ENCODE measurements at places on chromosomes 5 and 9.
A peak's percentile ranks its signal among the peaks of the same experiment; 100 is the strongest.

GRCh38 chr5:143782588-143783386, 29.2 kb upstream of the HMHB1 start:
- no peak for DNase-seq

DNA sequence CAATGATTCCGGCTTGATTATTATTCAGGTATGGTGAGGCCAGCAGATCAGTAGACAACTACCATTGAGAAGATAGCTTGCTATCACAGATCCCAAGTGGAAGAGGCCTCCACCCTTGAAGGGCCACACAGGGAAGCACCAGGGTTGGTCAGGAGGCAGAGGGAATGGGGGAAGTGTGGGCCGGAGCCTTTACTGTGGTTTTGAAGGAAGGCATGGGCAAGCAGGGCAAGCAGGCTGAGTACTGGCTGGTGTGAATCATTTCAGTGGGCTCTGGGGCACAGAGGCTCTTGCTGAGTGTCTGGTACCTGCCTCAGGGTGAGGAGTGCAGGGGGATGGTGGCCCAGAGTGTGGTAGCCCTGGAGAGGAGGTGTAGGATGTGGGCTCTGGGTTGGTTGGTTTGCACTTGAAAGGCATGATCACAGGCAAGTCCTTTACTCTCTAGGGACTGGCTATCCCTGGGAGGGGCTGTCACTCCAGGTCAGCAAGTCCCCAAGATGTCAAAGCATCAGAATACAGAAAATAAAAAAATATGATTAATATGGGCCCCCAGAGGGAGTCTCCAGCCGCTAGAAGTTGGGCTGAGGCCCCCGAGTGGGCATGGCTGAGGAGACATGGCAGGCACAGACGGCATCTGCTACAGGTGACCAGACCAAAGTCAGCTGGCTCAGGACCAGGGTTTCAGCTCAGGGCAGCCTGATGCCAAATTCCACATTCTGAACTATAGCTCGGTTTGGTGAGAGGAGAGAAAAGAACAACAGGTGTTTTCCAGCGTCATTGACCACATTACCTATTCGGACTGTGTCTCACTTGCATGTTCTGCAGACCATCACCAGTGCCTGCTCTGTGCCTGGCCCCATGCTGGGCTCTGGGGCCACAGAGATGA, 9.7 kb upstream of the SUSD3 start:
- no peak for DNase-seq

DNA sequence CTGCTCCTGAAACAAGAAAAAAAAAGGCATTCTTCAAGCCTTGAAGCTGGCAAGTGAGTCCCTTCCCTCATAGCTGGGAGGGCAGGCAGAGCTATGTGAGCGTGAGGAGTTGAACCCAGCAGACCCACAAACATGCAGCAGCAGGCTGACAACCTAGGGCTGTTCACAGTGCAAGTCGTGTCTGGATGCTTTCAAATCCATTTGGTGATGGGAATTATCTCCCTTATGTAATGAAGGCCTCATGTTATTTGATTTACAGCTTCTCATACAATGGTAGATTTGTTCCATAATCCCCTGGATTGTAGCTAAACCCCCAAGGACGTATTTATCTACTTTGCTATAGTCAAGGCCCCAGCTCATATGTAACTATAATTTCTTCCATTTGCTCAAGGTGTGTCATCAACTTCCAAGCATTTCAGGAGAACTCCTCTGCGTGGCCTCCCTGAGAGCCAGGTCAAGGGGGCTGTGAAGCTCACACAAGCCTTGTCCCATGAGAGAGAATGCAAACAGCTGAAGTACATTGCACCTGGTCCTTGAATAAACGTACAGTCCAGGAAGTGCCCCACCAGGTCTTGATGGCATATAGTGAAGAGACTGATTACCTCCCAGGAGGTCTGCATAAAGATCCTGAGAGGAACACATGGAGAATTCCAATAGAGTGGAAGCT, 124.8 kb upstream of the SLC1A3 start:
- DNase-seq, result no peak

DNA sequence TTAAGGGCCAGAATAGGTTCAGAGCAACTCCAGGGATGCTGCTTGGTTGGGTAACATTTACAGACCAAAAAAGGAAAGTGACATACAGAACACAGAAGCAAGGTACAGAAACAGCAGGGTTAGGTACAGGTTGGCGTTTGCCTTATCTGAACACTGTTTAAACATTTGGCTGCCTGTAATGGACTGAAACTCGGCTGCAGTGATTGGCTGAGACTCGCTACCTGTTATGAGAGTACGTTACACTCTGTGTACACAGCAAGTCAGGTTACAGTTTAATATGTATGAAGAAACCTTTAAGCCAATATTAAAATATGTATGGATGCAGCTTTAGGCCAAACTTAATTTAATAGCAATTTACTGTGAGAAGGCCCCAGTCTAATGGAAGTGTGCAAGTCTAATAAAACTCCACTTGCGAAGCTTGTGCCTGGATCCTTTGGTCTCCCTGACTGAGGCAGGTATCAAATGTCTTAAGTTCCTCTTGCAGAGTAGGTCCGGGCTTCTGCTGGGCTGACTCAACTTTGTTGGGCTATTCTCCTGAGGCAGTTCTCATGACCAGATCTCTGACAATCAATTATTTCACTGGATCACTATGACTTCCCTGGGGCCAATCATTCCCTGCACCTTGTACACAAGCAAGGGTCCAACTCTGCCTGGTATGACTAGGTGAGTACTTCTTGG, 204.9 kb downstream of the ZNF462 start:
- DNase-seq, result no peak

GRCh38 chr5:463952-464351, 21.0 kb downstream of the EXOC3 start:
- DNase-seq, result no peak

- no peak for DNase-seq
Measured at GRCh38 chr9:12908895-12909294, 134.1 kb downstream of the LURAP1L start.

DNA sequence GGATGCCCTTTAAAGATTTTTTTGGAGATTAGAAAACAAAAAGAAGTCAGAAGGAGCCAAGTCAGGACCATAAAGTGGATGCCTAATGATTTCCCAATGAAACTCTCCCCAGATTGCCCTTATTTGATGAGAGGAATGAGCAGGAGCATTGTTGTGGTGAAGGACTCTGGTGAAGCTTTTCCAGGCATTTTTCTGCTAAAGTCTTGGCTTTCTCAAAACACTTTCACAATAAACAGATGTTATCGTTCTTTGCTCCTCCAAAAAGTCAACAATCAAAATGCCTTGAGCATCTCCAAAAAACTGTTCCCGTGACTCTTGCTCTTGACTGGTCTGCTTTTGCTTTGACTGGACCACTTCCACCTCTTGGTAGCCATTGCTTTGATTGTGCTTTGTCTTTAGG, 121.8 kb downstream of the CAAP1 start:
- no peak for DNase-seq

GRCh38 chr5:92309336-92309991, 926.3 kb upstream of the ARRDC3 start:
- DNase-seq, result peak; percentile 18

DNA sequence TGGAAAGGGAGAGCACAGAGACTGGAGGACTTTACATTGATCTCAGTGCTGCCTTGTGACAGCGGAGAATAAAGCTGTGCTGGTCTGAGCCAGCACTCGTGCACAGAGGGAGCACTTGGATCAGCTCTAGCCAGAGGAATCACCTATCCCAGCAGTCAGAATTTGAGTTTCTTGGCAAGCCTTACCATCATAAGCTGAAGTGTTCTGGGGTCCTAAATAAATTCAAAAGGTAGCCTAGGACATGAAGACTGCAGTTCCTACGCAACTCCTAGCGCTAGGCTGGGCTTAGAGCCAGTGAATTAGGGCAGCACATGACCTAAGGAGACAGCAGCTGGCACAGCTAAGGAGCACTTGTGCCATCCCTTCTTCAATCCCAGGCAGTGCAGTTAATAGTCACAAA, 119.5 kb downstream of the HMHB1 start:
- no peak for DNase-seq

DNA sequence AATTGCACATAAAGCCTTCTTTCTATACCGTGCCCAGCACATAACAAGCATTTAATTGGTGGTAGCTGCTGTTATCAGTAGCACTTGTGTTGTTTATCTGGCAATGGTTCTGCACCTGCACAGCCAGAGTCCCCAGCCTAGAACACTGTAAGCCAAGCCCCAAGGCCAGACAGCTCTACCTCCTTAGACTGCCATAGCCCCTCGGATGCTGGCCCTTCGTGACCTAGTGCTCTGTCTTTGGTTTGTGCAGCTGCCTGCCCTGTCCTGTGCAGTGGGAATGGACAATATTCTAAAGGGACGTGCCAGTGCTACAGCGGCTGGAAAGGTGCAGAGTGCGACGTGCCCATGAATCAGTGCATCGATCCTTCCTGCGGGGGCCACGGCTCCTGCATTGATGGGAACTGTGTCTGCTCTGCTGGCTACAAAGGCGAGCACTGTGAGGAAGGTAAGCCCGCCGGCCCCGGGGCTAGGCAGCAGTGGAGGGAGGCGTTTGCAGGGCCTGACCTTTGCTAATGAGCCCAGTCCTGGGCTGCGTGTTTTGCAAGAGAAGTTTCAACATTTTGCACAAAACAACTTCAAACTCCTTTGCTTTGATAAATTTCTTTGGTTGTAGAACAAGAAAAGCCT, 173.3 kb upstream of the WWC1 start:
- peak; percentile 3 for DNase-seq

GRCh38 chr5:34932947-34933346, 3.6 kb downstream of the DNAJC21 start:
- no peak for DNase-seq

DNA sequence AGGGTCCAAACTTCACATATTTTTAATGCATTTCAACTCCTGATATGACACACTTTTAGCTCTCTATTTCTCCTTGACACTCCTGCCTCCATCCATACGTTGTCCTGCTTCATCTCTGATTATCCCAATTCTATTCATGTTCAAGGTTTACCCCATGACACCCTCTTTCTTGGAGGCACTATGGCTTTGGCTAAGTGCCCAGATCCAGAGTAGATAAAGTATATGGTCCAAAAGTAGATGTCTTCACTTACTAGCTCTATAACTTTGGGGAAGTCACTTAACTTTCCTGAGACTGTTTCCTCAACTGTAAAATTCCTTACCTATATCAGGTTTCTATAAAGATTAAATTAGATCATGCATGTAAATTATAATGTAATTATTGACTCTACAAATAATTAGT, 36.1 kb downstream of the SLC22A5 start:
- no peak for DNase-seq

- DNase-seq, result no peak
Measured at GRCh38 chr5:160318409-160318808, 6.0 kb upstream of the CCNJL start.

DNA sequence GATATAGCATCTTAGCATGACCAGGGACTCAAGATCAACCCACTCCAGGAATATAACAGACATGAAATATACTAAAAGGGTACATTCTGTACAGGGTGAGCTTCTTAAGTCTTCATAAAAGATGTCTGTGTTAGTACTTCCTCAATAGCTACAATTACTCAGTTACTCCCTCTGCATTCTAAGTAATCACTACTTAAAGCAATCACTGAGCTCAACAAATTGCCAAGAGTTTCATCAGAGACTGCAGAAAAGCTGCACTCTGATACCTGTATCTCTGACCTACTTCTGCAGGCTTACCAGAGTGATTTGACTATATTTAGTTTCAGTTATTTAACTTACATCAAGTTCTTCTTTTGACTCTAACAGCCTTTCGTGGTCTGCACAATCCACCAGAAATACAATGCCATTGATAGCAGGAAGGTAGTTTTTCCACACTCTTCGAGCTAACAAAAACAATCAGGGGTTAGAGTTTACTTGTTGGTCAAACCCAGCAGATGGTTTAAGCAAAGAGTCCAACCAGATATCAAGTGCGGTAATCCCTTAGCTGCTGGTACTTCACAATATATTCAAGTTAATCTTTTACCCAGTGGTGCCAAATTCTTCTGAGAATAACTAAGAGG, 23.3 kb downstream of the SAR1B start:
- DNase-seq, result no peak

DNA sequence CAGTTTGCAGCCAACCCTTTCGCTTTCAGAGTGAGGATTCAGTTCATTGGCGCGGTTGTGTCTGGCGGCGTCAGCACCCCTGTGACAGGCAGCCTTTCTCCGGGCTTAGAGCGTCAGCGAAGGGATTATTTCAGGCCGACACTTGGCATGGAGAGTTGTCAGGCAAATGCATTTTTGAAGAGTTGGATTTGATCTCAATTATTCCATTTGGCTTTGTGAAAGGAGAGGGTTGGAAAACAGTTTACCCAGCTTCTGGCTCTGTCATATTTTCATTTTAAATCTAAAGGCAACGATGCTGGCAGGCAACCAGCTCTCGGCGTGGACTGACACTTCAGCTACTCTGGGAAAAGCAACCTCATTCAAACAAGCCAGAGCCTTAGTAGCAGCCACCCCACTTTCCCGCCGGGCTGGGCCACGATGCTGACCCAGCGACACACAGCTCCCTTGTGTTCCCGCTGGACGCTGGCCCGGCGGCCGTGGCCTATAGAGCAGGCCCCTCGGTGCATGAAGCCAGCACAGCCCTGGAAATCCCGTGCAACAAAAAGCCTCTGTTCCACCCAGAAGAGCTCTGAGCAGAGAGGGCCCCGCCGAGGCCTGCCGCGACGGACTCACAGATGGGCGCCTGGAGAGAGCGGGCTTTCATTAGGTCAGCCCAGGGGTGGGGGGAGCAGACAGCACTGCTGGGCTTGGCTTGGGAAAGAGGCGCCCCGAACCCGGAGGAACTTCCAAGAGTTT, 28.9 kb upstream of the LPCAT1 start:
- no peak for DNase-seq

- no peak for DNase-seq
Measured at GRCh38 chr9:107222020-107222522, 61.0 kb upstream of the RAD23B start.

DNA sequence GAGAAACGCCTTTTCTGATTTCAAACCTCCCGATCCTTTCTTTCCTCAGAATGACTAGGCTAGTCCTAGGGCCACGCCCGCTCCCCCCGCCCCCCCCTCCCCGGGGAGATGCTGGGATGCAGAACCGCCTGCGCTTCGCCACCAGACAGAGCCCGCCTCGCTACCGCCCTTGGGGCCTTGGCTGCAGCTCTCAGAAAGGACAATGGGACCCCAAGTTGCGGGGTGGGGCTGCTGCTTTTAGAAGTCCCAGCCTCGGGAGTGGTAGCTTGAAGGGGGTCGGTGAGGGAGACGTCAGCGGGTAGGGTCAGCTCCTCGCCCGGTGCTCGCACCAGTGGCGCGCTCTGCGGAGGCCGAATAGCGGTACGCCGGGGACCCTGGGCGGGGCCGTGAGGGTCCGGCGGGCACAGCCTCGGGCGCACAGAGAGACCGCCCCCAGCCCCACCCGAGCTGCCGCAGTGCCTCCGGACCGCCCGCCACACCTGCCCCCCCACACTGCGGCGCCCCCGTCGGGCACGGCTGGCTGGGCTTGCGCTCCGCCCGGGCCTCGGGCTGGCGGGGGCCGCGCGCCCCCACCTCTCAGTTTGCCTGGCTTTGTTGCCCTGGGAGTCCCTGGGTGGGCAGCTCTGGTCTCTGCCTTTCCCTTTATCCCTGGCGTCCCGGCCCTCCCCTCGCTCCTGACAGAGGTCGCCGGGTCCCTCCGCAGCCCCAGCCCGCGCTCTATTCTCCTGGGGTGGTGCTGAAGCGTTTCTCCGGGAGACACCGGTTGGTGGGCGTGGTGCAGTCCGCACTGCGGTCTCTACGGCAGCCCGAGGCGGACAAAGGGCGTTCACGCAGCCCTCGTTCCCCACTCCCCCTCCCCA, 1.2 kb downstream of the MAP1B start:
- peak; percentile 75 for DNase-seq
